ENCODE measurements at places on chromosomes 12 and 14.

DNA sequence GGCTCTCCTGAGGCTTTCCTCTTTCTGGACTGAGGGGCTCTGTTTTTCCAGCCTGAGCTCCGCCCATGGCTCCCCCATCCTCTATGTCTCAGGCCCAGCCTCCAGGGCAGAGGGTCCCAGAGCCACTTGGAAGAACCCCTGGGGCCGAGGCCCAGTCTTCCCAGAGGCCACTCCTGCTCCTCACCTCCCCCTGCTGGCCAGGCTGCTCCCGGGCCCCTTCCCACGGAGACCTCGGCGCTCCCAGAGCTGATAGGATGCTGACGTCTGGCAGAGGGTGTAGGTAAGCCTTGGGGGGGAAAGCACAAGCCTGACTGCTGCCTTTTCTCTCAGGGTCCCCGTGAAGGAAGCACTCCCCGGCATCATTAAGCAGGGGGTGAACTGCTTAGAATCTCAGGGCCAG lies 51.4 kb downstream of the ERH start:
- no peak for DNase-seq

- DNase-seq = no peak
Measured at GRCh38 chr12:32770141-32770540, 14.4 kb upstream of the YARS2 start.

DNA sequence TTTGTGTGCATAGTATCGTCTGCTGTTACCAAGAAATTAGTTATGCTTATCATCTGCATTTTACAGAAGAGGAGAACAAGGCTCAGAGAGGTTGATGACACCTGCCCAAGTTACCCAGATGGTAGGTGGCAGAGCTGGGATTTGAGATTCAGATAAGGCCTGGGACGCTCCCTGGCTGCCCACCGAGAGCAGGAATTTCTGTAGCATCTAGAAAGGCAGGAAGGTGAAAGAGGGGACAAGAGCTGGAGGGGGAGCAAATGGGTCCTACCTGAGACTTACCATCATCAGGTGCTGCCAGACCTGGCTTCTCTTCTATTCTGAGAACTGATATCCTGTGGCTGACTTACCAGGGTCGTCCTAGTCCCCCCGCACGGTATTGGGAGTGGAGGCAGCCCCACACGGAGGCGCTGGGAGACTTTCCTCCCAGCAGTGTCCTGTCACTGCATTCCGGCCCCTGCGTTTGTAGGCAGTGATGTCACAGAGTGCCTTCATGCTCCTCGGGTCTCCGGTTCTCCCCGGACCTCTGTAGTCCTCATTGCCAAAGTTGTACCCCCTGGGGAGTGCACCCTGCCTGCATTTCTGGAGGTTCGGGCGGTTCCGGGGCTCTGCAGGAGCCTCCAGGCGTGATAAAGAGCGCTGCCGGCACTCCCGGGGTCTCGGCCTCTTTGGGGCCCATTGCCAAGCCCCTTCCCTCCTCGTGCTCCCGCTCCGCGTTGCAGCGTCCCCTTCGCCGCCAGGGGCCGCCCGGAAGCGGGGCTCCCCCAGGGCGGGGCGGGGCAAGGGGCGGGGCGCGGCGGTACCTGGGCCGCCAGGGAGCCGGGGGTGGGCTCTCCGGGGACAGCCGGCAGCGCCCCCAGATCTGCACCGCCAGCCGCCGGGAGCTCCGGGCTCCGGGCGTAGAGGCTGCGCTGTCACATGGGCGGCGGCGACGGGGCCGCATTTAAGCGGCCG lies at the start of gene CABP1:
CABP1 (plus strand) TSS at position 856 of the 951 bp plus-strand sequence; CDS start at position 916, 60 bp downstream.
- peak; percentile 72 for DNase-seq

GRCh38 chr12:3977621-3978020 lies 104.4 kb upstream of the PARP11 start:
- DNase-seq = no peak

Measured in CD4-positive, alpha-beta T cell treated with Interferon alpha-2 for 1 hour (primary cell).